ENCODE measurements at places on chromosomes 11 and 22.
A peak's percentile ranks its signal among the peaks of the same experiment; 100 is the strongest.

DNA sequence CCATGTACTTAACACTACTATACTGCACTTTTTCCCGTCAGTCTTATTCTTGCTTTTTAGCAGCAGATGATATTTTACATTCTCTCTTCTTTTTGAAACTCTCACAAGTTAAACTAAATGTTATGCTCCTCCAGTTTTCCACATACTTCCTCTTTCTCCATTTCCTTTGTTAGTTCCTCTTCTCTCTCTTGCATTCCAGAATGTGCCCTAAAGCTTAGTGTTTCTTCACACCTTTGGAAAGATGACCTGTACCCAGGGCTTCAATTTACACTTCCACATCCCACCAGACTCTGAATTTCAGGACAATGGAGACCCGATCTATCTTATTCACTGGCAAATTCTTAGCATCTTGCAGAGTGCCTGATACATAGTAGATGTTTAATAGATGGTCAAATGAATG is 51.8 kb downstream of the APIP start:
- DNase-seq, result no peak

- peak; percentile 77 for DNase-seq
Measured at GRCh38 chr11:85748455-85748891, 62.5 kb downstream of the SYTL2 start.

- DNase-seq, result no peak
Measured at GRCh38 chr11:6733326-6734275, 38.2 kb downstream of the OR2AG2 start.

- DNase-seq, result peak; percentile 56
Measured at GRCh38 chr11:111571829-111572501, 30.3 kb upstream of the SIK2 start.

DNA sequence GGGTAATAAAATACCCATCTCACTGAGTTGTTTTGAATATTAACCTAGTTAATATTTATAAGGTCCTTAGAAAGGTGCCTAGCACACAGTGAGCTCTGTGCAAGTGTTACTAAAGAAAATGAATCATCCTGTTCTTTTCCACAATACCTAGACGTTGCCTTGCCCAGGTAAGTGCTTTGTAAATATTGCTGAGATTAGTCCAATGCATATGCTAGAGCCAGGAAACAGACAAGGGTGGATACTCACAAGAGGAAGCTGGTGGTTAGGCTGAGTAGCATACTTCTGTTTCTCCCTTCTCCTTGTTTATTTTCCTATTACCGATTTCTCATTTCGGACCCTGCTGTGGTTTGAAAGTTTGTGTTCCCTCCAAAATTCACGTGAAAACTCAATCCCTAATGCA is 58.1 kb upstream of the BARX2 start:
- DNase-seq, result no peak

DNA sequence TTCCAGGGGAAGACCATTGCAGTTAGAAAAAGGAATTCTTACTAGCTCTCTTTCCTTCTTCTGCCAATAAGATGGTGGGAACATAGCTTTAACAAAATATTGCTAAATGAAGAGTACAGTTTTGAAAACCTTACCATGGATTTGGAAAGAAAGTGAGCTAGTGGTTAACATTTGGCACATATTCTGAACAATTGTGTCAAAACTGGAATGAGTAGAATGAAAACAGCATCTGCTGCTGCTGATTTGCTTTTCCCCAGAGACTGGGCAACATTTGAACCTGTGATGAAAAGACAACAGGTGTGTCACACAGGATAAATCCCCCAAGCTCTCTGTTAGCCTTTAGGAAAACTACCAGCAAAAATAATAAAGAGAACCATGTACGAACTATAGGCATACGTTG is 761.4 kb downstream of the KCNA4 start:
- DNase-seq, result no peak

- peak; percentile 73 for DNase-seq
Measured at GRCh38 chr11:96012086-96012824, 88.3 kb upstream of the MTMR2 start.

GRCh38 chr22:16803255-16803917 is 21.8 kb downstream of the XKR3 start:
- no peak for DNase-seq

GRCh38 chr11:93504110-93505095 is 38.8 kb downstream of the SMCO4 start:
- DNase-seq, result no peak

DNA sequence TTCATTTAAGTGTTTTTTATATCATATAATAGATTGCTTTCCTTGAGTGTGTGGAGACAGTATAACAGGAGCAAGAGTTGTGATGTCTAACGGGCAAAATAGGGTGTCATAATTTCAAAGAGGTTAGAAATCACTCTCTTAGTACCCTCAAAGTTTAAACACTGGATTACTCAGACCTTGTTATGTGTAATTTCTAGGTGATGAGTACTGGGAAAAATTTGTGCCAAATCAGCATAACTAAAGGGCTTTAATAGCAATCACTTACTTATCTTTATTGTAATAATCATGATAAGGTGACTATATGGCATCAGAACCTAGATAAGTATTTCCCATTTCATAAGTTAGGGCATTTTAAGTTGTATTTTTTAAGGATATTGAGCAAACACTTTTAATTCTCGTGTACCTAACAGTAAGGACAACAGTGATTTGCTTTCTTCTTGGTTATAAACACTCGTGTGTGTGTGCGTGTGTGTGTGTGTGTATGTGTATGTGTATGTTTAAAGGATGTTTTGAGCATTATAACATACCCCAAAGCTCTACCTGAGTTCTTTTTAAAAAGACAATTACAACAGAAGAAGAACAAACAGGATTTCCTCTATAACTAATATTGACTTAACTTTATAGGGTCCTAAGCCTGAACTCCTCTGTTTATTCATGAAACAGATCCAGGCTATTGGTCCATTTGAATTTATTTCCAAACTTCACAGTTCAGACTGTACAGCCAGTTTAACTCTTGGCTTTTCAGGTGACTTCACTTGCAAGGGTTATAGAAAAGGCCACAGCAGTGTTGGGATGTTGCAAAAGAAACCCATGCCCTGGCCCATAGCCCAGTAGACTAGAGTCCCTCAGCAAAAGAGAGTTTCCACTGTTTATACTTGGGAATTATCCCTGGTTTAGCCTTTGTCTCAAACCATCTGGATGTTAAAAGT is 23.7 kb upstream of the PDE3B start:
- no peak for DNase-seq

DNA sequence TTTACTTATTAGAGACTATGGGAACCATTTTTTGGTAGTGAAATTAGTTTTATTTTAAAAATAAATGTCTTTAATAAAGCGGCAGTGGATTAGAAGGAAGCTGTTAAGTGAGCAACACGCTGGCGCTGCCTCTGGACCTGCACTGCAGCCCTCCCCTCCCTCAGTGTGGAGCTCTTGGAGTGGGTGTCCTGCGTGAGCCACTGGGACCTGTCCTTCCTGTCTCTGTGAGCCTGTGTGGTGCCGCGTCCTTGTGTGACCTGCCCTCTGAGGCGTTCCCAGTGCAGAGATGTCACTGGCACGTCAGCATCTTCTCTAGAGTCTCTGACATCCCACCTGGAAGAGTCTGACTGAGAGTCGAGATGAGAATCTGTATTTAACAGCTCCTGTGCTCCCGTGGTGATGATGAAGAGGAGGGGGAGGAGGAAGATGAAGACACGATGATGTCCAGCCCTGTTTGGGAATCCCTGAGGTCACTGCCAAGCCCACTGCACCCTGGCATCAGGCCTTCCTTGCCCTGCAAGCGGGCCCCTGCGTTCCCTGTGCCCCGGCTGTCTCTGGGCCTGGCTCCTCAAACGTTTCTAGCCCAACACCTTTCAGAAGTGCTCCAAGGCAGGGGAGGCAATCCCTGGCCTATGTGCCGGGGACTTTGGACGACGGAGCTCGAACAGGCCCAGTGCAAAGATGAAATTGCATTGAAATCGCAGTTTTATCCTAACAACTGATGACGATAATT is 271.8 kb downstream of the TBC1D22A start:
- DNase-seq, result no peak

DNA sequence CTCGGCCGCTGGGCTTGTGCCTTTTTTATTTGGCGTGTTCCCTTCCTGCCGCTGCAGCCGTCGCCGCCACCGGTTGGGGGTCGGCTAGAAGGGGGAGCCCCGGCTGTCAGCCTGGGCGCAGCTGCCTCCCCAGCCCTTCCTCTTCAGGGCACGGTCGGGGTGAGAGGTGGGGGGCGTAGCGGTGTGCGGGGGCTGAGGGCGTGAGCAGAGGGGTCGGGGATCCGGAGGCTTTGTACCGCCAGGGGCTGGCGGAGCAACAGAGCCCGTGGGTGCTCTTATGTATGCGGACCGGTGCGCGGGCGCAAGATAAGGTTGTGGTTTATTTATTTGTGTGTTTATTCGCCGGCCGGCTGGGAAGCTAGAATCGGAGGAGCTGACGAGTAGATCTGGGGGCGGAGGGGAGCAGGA is 477 bp downstream of the ZBTB16 start:
- DNase-seq, result no peak

GRCh38 chr11:9399466-9399865 is 15.0 kb downstream of the IPO7 start:
- peak; percentile 38 for DNase-seq

- DNase-seq, result no peak
Measured at GRCh38 chr11:20962581-20962980, 293.2 kb downstream of the NELL1 start.

- DNase-seq, result no peak
Measured at GRCh38 chr22:24094966-24095365, 83.9 kb downstream of the CABIN1 start.

DNA sequence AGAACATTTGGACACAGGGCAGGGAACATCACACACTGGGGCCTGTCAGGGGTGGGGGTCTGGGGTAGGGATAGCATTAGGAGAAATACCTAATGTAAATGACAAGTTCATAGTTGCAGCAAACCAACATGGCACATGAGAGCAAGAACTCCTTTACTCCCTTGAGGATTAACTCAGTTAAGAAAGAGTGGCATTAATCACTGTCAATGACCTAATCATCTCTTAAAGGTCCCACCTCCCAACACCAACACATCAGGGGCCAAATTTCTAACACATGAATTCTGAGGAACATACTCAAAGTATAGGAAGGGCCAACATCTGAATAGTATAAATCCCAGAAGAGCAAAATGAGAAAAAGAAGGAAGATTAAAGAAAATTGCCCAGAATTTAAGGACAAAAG is 272.9 kb downstream of the SWAP70 start:
- peak; percentile 8 for DNase-seq

GRCh38 chr22:29393019-29393608 is 4.7 kb upstream of the AP1B1 start:
- no peak for DNase-seq

- DNase-seq, result peak; percentile 96
Measured at GRCh38 chr22:39292561-39293074, 26.8 kb downstream of the RPL3 start.

- DNase-seq, result no peak
Measured at GRCh38 chr11:76702336-76703128, 32.0 kb upstream of the LRRC32 start.

DNA sequence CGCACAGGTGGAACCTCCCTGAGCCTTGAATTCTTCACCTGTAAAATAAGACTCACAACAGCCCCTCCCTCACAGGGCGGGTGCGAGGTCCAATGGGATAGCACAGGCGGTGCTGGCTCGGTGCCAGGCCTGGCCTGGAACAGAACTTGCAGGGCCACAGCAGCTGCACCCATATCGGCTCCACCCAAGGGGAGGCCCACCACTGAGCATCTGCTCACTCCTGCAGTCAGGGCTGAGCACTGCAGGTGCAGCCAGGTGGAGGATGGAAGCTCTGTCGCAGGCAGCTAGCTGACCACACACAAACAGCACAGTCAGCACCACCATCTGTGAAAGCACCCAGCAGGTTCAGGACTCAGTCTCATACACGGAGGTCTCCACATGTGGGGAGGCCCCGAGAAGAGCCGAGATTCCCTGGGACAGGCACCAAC is 19.6 kb downstream of the VPS37C start:
- no peak for DNase-seq

- no peak for DNase-seq
Measured at GRCh38 chr11:114848027-114848426, 169.7 kb downstream of the NXPE2 start.

DNA sequence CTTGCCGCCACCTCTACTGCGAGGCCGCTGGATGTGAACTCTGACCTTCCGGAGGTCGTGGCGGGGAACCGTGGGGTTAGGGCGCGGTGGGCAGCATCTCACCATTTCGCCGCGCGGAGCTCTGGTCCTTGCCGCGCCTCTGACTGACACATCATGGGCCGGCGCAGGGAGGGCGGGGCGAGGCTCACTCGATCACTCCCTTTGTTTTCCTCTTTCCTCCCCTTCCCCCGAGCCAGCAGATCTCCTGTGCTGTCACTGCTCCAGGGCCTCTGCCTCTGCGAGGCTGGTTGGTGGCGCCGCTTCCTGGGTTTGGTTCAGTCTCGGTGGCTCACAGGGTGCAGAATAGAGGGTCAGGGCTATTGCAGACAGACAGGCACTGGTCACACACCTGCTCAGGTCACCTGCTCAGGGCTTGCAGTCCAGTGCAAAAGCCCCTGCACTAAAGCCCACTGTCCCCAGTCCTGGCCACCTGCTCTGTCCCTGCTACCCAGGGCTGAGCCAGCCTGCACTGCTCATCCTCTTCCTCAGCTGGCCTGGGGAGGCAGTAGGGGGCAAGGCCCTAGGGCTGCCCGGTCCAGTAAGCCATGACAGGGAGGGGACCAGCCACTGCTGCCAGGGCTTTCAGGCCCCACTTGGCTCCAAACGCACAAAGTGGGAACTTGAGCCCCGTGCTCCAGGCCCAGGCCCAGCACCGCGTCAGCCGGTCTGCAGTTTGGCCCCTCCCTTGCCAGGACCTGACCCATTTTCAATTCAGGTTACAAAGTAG is 36.2 kb downstream of the PISD start:
- peak; percentile 52 for DNase-seq

GRCh38 chr11:19674836-19675235 is 37.8 kb upstream of the NAV2 start:
- no peak for DNase-seq

DNA sequence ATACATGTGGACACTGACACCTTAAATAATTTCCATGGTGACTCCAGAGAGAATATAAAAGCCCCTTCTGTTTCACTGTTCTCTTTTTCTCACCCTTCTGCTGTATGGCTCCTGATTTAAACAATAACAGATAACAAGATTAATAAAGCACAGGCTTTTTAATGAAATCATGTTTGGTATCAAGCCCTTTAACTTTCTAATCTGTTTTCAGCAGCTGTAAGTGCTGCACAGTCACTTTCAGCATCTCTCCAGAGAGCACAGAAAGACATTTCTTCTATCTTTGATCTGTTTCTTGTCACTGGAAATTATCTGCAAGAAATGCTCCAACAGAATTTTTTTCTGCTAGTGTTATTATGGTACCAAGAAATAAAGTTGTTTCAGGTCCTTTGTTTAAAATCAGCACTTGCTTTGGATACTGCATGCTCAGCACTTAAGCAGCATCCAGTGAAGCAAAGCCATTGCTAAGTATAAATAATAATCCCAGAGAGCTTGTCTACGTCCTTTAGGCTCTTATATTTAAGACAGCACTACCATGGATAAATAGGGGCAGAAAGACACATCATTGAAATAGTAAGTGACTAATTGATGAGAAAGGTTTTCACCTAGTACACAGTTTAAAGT is 134.2 kb upstream of the CARD18 start:
- no peak for DNase-seq

Measured in fibroblast of skin of right biceps (primary cell).